ENCODE measurements at places on chromosomes 13 and 19.

DNA sequence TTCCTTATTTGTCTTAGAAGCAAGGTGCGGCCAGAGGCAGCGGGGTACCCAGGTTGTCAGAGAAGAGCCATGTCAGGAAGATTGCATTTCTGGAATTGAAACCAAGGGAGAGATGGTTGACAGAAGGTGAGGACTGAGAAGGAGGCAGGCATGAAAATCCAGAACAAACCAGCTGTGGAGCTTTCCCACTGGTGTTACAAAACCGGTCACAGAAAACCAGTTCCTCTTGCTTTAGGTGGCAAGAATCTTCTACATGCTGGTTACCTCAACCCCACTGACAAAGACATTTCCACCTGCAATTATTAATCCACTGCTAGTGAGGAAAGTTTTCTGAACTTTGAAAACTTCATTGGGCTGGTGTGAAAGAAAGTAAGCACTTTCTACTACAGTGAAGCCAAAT is 64.0 kb upstream of the MED4 start:
- DNase-seq = no peak

- no peak for DNase-seq
These were observed 625.2 kb downstream of the DIAPH3 start for GRCh38 chr13:59538512-59538911.

GRCh38 chr13:73983109-73983508 is 151.1 kb downstream of the KLF12 start:
- no peak for DNase-seq

- DNase-seq = no peak
These were observed 29.0 kb downstream of the TNFSF11 start for GRCh38 chr13:42602906-42603305.

DNA sequence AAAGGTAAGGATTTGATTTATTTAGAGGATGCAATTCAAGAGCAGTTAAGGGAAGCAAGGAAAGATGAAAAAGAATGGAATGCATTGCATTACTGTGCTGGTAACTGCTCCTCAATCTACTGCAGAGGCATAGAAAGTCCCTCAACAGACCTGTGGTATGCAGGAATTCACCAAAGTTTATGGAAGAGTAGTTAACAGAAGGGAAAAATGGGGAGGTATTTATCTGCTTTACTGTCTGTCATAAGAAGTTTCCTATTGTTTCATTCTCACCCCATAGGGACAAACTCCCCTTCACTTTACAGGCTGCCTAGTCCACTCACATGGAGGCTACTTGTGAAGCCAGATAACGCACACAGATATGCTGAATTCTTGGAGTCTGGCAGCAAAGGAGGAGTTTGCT is 354.9 kb upstream of the SPRY2 start:
- DNase-seq = no peak

DNA sequence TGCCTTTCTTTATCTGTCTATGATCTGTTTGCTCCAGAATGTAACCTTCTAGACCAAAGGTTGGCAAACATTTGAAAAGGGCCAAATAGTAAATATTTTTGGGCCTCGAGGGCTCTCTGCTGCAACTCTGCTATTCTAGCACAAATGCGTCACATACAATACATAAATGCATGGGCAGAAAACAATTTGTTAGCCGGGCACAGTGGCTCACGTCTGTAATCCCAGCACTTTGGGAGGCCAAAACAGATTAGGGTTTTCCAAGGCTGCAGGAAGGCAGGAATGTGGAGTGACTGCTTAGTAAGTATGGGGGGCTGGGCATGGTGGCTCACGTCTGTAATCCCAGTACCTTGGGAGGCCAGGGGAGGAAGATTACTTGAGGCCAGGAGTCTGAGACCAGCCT is 21.9 kb upstream of the EVI5L start:
- DNase-seq = no peak

DNA sequence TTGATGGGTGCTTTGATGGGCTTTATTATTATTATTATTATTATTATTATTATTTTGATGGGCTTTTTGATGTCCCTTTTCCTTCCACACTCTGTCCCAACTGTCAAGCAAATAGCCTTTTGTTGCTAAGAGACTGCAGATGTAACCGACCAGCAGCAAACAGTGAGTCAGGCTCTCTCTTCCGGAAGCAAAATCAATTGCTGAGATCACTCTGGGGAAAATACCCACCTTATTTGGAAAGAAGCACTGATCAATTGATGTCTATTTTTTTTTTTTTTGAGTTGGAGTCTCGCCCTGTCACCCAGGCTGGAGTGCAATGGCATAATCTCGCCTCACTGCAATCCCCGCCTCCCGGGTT is 2.9 kb downstream of the LDLR start:
- no peak for DNase-seq

GRCh38 chr13:79245937-79246577 is 160.0 kb downstream of the RBM26 start:
- no peak for DNase-seq

DNA sequence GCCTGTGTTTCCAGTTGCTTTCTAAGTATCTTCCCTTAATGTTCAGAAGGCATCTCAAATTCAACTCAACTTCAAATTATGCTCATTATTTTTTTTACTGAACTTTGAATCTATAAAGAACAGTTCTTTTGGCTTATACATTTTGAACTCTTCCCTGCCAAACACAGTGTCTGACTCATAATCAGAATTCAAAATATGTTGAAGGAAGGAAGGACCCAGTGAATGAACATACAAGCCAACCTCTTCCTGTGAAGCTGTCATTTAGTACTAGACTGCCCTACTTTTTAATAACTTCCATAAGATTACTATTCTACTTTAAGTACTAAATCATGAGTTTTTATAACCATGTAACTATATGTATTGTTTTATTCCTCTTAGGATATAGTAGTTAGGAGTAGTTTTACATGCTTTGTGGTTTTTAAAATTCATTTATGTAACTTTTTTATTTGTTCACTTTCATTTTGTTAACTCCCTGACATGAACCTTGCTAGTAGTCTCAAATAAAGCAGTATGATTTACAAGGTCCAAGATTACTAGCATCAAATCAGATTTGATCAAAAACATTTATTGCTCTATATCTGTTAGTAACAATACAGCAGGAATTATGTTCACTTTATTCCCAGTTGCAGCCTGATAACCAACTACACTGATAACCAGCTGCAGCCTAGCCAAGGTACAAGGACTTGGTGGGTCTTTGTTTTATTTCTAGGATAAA is 6.4 kb downstream of the NUDT15 start:
- DNase-seq = no peak

DNA sequence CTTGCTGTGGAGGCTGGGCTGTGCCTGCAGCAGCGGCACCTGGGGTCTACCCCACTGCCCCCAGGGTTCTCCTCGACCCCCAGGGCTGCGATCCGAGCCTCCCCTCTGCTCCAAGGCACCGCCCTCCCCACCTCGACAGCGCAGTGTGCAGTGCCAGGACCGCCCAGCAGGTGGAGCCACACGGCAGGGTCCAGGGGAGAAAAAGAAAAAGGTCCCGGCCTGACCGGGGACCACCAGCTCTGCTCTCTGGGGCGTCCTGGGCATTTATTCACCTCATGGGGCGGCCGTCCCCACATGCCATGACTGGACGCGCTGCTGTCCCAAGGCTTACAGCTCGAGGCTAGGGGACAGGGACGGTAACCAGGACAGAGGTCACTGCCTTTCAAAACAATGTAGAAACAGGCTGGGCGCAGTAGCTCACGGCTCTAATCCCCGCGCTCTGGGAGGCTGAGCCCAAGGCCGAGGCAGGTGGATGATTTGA is 10.6 kb downstream of the REXO1 start:
- no peak for DNase-seq

GRCh38 chr13:90958866-90959265 is 388.6 kb upstream of the MIR17HG start:
- no peak for DNase-seq

DNA sequence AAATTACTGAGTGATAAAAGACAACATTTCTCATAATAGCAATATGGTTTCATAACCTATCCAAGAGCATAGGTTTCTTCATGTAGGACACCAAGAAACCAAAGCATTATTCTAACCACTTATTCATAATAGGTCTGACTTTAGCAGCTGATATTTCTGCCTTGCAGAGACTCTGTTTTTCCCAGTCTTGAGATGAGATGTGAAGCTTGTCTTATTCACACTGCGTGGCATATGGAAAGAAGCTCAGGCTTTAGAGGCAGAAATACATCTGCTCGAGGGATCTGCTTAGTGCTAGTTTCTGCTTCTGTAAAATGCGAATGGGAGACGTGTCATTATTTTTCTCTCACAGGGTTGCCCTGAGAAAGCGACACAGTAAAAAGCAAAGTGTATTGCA is 232.0 kb upstream of the SPRY2 start:
- no peak for DNase-seq

- DNase-seq = no peak
These were observed 353.1 kb downstream of the ENOX1 start for GRCh38 chr13:43433691-43434141.

- DNase-seq = no peak
These were observed 1877.7 kb upstream of the PRR20A start for GRCh38 chr13:55263045-55263444.

DNA sequence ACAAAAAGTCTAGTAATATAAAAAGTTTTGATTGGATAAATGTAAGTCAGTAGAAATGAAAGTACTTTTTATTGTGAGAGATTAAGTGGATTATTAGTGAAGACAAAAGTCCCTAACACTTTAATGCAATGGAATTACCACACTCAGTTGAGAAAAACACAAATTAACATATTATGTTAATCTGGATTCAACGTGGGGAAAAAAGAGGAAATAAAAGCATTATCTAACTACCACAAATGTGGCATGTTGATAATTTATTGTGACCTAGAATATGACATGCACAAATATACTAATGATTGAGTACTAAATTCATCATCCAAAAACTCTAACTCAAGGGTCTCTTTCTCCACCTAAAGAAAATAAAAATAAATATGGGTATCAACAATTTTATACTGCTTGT is 41.5 kb downstream of the FOXO1 start:
- no peak for DNase-seq

DNA sequence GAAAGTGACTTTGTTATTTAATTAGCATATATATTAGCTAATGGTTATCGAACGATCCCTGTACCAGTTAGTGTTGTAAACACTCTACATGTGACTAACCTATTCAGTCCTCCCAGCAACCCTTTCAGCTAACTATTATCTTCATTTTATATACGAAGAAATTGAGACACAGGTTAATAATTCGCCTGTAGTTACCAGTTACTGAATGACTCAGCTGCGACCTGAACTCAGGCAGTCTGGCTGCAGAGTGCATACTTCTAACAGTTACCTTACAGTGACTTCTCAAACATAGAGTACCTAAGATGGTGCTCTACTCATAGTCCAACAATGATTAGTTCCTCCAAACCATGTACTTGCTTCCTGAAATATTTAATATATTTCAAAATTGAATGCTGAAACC is 117.7 kb downstream of the FNDC3A start:
- no peak for DNase-seq

GRCh38 chr13:49657241-49657641 is 28.9 kb downstream of the ARL11 start:
- DNase-seq = no peak

DNA sequence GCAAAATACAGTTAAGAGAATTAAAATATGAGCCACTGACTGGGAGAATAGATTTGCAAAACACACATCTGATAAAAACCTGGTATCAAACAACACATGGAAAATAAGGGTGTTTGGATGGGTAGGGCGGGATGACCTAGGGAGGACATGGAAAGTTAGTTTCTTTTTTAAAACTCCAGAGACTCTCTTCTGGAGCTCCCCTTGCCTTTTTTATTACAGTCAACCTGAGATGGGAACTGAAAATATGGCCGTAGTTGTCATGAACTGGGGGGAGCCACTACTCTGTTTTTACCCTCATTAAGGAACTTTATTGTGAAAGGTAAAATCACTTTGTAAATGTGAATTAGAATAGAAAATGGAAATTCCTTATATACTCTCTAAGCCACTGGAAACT is 113.0 kb downstream of the ATP11A start:
- no peak for DNase-seq

GRCh38 chr19:41530761-41531301 is 45.1 kb upstream of the CEACAM21 start:
- no peak for DNase-seq

DNA sequence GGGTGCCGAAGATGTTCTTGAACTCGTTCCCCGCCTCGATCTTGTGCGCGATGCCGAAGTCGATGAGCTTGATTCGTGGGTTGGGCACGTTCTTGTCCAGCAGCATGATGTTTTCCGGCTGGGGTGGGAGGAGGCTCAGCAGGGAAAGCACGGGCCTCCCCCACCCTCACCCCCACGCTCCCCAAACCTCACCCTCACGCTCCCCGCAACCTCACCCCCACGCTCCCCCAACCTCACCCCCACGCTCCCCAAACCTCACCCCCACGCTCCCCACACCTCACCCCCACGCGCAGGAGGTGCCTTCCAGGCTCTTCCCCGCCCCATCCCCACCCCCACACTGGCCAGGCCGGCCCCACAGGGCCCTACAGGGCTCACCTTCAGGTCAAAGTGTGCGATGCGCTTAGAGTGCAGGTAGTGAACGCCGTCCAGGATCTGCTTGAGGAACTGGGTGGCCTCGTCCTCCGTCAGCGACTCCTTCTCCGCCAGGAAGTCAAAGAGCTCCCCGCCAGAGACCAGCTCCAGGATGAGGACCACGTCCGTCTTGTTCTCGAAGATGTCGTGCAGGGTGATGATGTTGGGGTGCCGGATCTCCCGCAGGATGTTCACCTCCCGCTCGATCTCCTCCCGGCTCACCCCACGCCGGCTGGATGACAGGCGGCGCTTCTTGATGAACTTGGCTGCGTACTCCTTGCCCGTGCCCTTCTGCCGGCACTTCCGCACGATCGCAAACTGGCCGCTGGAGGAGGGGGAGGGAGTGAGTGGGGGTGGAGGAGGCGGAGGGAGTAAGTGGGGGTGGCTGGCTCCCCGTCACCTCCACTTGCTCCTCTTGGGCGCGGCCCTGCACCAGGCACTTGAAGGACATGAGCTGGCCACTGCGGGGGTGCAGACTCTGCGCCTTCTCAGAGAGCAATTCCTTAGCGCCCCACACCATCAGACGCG is 6.4 kb downstream of the DAPK3 start:
- DNase-seq = no peak

DNA sequence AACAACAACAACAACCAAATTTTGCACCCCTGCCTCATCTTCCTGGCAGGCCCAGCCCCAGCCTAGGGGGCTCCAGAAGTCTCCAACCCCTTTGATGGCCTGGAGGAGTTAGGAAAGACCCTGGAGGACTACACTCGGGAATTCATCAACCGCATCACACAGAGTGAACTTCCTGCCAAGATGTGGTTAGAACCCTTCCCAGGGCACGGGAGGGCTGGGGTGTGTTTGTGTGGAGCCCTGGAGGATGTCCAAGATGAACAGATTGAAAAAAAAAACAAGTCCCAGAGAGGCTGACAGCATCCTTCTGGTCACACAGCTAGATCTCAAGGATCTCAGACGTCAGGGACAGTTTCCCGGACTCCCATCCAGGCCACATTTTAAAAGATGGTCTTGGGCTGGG is 13.3 kb downstream of the APOC1 start:
- no peak for DNase-seq
